ENCODE measurements at places on chromosomes 7 and 10. TPM values are rescaled to one million over a fixed set of nuclear protein-coding genes. Genes with fewer than 3 reads are reported as not detected.

DNA sequence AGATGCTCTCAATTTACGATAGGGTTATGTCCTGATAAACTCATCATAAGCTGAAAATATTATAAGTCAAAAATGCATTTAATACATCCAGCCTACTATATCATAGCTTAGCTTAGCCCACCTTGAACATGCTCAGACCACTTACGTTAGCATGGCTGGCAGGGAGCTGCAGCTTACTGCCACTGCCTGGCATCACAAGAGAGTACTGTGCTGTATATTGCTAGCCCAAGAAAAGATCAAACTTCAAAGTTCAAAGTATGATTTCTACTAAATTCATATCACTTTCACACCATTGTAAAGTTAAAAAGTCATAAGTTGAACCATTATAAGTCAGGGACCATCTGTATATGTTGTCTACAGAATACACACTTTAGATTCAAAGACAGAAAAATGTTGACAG is 91.6 kb downstream of the HYCC1 start:
- no peak for DNase-seq

DNA sequence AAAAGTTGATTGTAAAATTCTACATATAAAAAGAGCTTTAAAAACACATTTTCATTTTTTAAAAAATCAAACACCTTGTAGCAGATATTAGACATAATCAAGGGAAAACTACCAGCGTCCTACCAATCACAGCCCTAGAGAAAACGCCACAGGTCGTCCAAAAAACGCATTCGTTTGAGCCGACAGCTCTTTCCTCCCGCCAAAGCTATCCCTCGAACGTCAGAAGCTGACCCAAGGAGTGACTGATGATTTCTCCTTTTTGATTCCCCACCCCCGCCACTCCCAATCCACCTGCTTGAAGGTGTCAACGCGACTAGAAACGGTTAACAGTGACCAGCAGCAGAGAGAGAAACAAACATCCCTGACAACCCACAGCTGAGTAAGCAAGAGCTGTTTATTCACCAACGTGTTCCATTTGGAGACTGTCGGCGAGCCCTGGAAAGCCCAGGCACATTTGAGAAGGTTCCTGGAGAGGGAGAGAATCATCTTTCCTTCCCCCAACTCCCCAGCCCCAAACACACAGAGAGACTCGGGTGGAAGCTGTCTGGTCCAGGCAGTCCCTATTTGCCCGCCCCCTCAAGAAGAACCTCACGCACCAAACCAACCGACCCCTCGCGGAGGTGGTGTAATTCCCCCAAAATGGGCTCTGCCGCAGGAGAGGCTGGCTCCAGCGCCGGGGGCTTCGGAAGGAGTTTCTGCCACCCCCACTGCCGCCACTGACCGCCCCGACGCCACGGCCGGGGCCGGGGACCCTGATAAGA is 622 bp downstream of the CPEB3 start:
- DNase-seq = peak; percentile 71

DNA sequence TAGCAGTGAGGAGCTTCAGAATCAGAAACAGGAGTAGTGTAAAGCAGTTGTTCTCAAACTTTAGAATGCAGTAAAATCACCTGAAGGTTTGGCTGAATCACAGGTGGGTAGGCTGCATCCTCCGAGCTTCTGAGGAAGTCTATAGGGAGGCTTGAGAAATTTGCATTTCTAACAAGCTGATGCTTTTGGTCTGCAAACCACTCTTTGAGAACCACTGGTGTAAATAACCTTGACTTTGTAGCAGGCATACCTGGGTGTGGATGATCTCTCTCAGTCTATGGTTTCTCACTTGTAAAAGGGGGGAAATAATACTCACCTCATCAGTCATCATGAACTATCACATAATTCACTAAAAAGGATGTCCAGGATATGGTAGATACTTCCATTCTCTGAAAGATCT is 118.1 kb downstream of the SRI start:
- no peak for DNase-seq

DNA sequence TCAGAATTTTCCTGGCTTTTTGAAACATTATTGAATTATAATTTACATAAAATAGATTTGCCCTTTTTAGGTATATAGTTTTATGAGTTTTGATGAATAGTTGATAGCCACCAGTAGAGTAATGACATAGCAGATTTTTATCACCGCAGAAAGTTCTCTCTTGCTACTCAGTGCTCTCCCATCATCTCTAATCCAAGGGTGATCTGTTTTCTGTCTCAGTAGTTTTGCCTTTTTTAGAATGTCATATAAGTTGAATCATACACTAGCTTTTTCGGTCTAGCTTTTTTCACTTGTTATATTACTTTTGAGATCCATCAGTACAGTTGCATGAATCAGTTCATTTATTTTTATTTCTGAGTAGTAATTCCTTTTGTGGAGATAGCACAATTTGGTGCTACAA is 17.9 kb downstream of the RSBN1L start:
- no peak for DNase-seq

- DNase-seq = no peak
These were observed 70.1 kb downstream of the PCGF5 start for GRCh38 chr10:91290607-91291006.

DNA sequence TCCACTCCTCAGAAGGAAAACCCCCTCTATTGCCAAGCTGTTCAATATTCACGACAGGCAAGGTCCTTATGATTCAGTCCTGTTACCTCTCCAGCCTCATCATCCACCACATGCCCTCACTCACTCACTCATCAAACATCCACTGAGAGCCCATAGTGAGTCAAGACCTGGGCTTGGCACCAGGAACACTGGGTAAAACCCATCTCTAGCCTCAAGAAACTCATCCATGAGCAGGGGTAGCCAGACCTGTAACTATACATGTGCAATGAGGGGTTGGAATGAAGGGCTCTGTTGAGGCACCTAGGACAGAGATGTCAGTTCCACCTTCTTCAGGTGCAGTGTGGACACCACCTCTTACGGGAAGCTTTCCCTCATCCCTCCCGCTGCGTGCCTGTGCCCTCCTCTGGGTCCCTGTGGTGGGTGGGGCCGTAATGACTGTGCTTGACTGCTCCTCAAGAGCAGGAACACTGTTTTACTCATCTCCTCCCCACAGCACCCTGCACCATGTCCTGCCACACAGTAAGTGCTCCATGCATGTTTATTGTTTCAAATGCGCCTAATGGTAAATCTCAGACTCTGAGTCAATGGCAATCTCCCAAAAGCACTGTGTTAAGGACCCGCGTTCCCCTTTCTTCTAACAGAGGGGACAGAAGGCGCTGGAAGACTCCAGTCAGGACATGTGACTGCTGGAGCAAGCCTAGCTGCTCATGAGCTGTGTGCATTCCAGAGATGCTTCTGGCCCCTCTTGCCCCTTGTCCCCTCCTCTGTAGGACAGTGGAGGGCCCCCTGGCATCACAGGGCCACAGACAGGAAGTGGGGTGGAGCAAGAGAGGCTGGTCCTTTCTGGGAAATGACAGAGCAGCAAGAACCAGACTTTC is 95.4 kb downstream of the HIPK2 start:
- DNase-seq = no peak

GRCh38 chr10:33248638-33249037 is 85.8 kb downstream of the NRP1 start:
- DNase-seq = no peak

- no peak for DNase-seq
These were observed 80.1 kb upstream of the PDZD8 start for GRCh38 chr10:117455346-117455745.

DNA sequence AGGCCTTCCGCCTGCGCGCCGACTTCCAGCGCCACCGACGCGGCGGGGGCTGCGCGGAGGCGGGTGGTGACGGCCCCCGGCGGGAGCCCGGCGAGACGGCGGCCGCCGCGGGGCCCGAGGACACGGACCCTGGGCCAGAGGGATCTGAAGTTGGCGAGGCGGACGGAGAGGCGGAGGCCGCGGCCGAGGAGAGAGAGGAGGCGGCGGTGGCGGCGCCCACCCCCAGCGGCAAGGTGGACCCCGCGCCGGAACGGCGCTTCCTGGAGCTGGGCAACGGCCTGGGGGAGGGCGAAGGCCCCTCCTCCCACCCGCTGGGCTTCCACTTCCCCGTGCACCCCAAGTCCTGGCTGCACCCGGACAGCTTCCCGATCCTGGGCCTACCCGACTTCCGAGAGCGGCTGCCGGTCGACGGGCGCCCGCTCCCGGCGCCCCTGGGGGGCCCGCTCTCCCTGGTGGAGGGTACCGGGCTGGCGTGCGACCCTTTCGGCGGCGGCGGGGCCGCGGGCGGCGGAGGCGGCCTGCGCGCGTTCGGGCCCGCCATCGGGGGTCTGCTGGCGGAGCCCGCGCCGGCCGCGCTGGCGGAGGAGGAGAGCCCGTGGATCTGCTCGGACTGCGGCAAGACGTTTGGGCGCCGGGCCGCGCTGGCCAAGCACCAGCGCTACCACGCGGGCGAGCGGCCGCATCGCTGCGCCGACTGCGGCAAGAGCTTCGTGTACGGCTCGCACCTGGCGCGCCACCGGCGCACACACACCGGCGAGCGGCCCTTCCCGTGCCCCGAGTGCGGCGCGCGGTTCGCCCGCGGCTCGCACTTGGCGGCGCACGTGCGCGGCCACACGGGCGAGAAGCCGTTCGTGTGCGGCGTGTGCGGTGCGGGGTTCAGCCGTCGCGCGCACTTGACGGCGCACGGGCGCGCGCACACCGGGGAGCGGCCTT is 16.2 kb downstream of the ZNF316 start:
- DNase-seq = peak; percentile 40

- no peak for DNase-seq
These were observed 72.9 kb upstream of the ARMC3 start for GRCh38 chr10:22854935-22855421.

GRCh38 chr10:78518224-78518623 is 484.6 kb downstream of the RPS24 start:
- no peak for DNase-seq

DNA sequence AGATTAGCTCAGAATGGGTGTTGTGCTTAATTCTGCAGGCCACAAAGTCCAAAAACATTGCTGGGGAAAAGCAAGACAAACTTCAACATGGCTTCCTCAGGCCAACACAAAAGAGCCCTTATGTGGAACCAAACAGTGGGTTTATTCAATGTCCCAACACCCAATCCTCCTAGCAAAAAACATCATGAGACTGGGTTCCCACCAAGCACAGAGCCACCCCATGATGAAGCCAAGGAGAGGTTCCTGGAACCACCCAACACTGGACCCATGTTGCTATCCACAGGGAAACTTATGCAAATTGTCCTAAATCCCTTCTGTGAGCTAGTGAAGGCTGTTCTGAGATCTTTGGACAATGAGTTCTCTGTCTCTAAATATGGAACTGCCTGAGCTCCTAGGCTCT is 24.0 kb downstream of the SLC25A13 start:
- DNase-seq = no peak

DNA sequence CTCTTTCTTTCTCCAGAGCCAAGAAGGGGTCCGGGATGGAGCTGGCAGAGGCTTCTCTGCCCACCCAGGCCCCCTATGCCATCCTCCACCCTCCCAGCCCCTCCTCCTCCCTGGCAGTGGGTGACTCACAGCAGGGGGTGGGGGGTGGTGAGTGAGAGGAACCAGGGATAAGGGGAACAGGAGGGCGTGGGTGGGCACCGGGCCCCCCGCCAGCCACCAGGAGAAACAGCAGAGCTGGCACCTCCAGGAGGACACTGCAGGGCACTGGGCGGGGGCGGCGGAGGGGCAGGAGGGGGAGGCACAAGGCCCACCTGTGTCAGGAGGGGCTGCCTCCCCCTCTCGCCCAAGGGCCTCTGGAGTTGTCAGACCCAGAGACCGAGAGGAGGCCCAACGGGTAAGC is 56.0 kb downstream of the CAMK2B start:
- DNase-seq = no peak

DNA sequence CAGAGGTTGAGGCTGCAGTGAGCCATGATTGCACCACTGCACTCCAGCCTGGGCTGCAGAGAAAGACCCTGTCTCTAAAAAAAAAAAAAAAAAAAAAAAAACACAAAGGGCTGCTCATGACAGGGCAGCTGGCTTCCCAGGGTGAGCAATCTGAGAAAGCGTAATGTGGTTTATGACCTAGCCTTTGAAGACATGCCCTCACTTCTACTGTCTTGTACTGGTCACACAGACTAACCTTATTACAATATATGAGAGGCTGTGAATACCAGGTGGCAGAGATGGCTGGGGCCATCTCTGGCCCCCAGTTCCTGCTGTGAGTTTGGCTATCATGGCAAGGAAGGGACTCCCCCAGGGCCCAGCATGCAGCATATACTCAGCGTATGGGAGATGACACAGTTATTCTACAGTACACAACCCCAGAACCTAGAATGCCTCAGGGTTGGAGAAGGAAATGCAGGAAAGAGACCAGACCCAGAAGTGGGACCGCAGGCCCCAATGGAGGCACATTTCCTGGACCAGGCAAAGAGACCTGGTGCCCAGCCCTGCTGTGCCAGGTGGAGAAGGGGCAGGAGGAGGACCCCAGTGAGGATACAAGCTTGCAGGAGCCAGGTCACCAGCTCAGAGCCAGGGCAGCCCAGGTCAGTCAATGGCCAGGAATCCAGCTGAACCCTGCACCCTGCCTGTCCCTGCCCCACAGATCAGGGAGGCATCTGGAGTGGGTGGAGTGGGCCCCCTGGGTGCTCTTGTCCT is 26.3 kb downstream of the NPTX2 start:
- DNase-seq = no peak

DNA sequence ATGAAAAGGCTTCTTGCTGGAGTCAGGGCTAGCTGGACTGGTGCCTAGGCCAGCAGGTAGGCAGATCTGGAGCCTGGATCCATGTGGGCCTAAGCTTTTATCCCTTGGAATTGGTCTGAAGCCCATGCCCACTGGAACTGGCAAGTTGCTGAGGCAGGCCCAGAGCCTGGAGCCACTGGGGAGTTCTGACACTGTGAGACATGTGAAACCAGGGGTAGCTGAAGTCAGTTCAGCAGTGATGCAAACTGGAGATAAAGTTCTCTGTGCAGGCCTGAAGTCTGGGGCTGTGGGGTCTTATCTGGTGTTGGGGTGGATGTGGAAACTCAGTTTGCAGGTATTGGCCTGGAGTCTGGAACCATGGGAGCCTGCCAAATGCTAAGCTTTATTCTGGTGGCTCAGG is 9.7 kb upstream of the THSD7A start:
- no peak for DNase-seq

DNA sequence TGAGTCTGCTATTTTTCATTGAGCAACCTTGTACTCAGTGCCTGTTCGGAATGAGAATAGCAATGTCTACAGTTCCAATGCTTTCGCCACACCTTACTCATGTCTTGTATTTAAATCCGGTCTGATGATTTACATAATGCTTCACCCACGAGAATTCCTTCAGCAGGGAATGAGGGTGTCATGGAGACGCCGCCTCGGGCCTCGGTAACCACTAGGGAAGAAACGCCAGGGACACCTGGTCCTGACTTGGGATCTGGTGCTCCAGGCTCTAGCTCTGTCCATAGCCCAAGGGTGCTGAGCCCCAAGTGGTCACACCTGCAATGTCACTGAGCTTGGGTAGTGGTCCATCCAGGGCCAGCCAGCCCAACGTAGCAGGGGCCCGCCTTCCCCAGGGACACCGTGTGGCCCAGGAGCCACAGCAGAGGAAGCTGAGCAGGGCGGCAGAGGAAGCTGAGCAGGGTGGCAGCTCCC is 37.4 kb downstream of the PRKAG2 start:
- no peak for DNase-seq

Gene FZD8
- 11.3 TPM for total RNA-seq

Gene HHEX
- total RNA-seq = 7.2 TPM

Gene GPR146
- 30.8 TPM for total RNA-seq

Gene FKBP9
- 134 TPM for total RNA-seq

Gene SPDYE2
- total RNA-seq = not detected

Gene PNLIPRP3
- total RNA-seq = not detected

Gene GRID1
- 1.9 TPM for total RNA-seq

Gene SPDYE9
- not detected for total RNA-seq

Gene ELOVL3
- not detected for total RNA-seq
